ENCODE measurements at places on chromosomes 1 and 21. TPM values are rescaled to one million over a fixed set of nuclear protein-coding genes. Genes with fewer than 3 reads are reported as not detected.

SERINC2 gene
- total RNA-seq = 3.6 TPM

FHAD1 gene
- total RNA-seq = 0.19 TPM

SLC6A17 gene
- 0.28 TPM for total RNA-seq

TDRD10 gene
- 0.28 TPM for total RNA-seq

TAF13 gene
- 389 TPM for total RNA-seq

HMCN1 gene
- 84.0 TPM for total RNA-seq

DNASE2B gene
- not detected for total RNA-seq

MAD2L2 gene
- total RNA-seq = 26.2 TPM

OR10J1 gene
- total RNA-seq = not detected

ORC1 gene
- total RNA-seq = 10.5 TPM

AMY2A gene
- not detected for total RNA-seq

MAP3K7CL gene
- total RNA-seq = 41.8 TPM

NDUFV3 gene
- total RNA-seq = 63.1 TPM

LENEP gene
- total RNA-seq = not detected

SYNC gene
- 20.5 TPM for total RNA-seq

MPL gene
- not detected for total RNA-seq

SAMSN1 gene
- total RNA-seq = not detected

MAP3K21 gene
- total RNA-seq = 0.19 TPM

DYNLT5 gene
- total RNA-seq = 2.5 TPM

LCE1E gene
- total RNA-seq = not detected

CAMK2N1 gene
- total RNA-seq = 8.6 TPM

DAB1 gene
- not detected for total RNA-seq

FH gene
- 199 TPM for total RNA-seq

LDLRAP1 gene
- total RNA-seq = 21.1 TPM

LAD1 gene
- total RNA-seq = under 0.01 TPM

LMOD1 gene
- total RNA-seq = 25.7 TPM

SPATA46 gene
- total RNA-seq = not detected

ERVH48-1 gene
- under 0.01 TPM for total RNA-seq

RNU1-2 gene
- total RNA-seq = under 0.01 TPM

TPTE gene
- total RNA-seq = not detected

TNFRSF9 gene
- 0.28 TPM for total RNA-seq

SPATA45 gene
- total RNA-seq = 1.1 TPM

C8A gene
- total RNA-seq = not detected

KCNJ9 gene
- not detected for total RNA-seq

FLG2 gene
- not detected for total RNA-seq

GPR25 gene
- not detected for total RNA-seq

SLC30A1 gene
- 23.4 TPM for total RNA-seq

CRNN gene
- not detected for total RNA-seq

APOBEC4 gene
- not detected for total RNA-seq

PER3 gene
- 2.9 TPM for total RNA-seq

ENAH gene
- total RNA-seq = 140 TPM

ANKRD35 gene
- 0.85 TPM for total RNA-seq

SNIP1 gene
- 12.7 TPM for total RNA-seq

PIK3R3 gene
- total RNA-seq = 4.5 TPM

ZNF683 gene
- not detected for total RNA-seq

LCE2A gene
- not detected for total RNA-seq

PDZK1 gene
- total RNA-seq = 0.38 TPM

CYP4Z1 gene
- total RNA-seq = not detected

RHD gene
- under 0.01 TPM for total RNA-seq

BRDT gene
- total RNA-seq = not detected

C1QTNF12 gene
- 0.85 TPM for total RNA-seq

KIF17 gene
- total RNA-seq = 5.1 TPM

C1orf116 gene
- not detected for total RNA-seq

NBPF10 gene
- 3.1 TPM for total RNA-seq

SPATA1 gene
- total RNA-seq = 0.96 TPM

GBP7 gene
- not detected for total RNA-seq

SAMD13 gene
- total RNA-seq = 0.77 TPM

Measured in regular cardiac myocyte (primary cell).